ENCODE measurements at places on chromosomes 7 and 10.

DNA sequence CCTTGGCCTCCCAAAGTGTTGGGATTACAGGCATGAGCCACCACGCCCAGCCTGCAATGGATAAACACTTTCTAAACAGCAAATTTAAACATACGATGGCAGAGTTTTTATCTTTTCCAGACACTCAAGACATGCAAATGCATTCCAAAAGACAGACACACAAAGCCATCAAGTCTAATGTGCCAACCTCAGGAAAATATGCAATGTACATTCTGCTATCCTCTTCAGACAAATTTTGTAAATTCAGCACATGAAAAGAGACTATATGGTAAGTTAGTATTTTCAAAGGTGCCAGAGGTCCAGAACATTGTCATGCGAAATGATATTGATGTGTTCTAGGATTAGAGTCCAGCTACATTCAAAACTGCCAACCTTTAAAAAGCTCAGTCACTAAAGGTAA, 19.8 kb downstream of the HACD1 start:
- DNase-seq = no peak

- no peak for DNase-seq
Observed at GRCh38 chr7:149776848-149777407, 3.5 kb upstream of the ZNF467 start.

DNA sequence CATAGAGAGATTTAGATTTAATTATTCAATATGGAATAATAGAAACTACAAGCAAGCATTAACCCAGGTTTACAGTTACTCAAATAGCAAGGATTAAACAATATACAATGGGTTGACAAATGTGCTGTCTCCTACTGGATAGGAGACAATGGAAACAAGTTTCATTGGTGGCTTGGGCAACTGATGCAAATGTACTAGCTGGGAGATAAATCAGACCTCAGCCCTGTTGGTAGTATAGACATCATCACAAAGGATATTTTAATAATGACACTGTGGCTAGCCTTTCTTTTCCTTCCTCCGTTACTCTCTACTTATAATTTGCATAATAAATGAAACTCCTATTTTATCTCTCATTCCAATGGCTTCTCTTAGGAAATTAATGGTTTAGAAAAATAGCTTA, 96.5 kb upstream of the DKK1 start:
- DNase-seq = no peak

- no peak for DNase-seq
Observed at GRCh38 chr10:60937022-60937421, 7.0 kb downstream of the RHOBTB1 start.

GRCh38 chr7:97982647-97983046, 7.3 kb downstream of the OCM2 start:
- no peak for DNase-seq

DNA sequence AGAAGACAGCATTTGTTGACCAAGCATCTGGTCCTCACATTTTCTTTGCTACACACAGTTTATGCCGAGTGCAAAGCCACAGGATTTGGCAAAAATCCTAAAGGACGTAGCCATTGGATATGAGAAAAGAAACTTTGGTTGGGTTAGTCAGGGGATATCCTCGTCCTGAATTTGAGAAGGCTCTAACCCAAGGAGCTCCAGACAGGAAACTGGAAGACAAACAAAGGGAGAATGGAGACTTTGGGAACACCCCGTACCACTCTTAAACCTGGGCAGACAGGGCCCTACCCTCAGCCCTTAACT, 146.6 kb upstream of the FRMD4A start:
- no peak for DNase-seq

GRCh38 chr10:69472544-69472943, 21.3 kb downstream of the TSPAN15 start:
- no peak for DNase-seq
